Upper lobe of right lung (tissue), 1 donor: ENCODE measurements at places on chromosomes 5 and 9.
A peak's percentile ranks its signal among the peaks of the same experiment; 100 is the strongest.

DNA sequence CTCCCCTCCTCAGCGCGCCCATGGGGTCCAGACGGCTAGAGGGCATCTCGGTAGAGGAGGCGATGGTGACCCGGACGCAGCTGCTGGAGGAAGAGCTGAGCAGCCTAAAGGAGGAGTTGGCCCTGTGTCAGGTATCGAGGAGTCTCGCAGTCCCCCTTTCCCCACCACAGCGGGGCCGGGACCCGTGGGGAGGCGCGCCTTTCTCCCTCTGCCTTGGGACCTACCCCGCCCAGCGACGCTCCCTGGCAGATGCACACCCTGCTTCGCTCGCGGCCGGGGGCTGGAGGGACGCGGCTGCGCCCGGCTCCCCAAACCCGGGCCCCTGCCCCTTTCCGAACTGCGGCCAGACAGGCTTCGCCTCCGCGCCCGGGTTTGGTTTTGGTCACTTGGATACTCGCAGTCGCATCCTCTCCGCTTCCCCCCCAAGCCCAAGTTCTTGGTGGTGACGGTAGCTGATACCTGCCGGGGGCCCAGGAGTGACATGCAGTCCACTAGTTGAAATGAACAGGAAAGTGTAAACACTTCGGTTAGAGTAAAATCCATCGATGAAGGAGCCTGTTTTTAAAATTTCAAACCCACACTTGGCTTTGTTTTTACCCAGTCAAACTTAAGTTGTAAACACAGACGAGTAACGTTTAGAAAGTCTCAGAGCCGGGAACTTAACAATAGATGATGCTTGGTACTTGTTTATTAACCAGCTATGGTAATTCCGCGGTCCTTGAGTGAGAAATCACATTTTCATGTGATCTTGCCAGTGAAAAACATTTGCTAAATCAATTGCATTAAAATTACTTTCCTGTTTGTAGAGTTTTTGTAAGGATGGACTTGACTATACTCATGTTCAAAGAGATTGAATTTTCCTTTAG lies 688 bp downstream of the CNTLN start:
- DNase-seq: peak; percentile 73

DNA sequence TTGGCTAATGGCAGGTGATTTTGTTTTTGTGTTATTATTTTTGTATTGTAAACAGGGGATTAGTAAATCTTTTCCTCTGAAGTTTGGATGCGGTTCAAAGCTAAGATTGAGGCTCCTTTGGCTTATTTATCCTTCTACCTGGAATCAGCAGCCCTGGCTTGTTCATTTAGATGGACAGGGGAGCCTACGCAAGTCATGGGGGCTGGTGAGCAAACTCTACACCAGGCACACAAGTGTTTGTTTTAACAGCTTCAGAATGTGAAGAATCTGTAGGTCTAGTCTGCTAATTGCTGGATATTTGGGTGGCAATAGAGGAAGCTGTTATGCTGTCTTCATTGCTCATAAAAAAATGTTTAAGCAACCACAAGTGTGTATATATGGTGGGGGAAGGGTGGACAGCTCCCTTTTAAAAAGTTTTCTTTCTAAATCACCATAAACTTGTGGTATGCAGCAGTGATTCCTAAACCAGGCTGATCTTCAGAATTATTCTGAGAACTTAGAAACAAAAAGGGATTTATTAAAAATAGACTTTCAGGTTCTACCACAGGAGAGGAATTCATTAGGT lies 20.7 kb downstream of the ZNF462 start:
- DNase-seq: no peak

DNA sequence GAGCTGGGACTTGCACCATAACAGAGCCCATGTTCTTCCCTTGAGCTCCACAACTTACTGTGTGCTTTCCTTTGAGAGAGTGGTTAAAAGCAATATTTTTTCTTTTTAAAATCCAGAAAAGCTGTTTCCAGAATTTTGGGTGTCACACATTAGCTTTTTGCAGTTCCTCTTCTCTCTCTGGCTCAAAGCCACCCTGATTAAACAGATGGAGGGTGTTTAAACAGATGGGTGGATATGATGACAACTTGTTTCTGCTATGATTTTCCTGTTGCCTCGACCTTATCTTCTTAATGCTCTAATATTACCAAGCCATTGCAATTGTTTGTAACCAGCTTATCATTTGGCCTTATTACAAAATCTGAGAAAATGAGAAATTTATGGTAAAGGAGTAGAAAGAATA lies 22.9 kb upstream of the CFAP95 start:
- DNase-seq: no peak

DNA sequence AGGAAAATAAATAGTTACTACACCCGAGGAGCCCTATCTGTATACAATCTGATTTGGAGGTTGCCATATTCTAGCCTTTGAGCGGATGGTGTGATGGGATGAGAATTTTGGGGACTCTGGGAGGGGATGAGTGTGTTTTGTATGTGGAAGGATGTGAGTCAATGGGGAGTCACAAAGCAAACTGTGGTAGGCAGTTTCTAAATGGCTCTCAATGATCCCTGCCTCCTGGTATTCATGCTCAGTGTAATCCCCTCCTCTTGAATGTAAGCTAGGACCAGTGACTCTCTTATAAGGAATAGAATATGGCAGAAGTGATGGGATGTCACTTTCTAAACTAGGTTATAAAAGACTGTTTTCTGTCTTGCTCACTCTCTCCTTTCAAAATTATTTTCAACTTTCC lies 205.7 kb upstream of the RIOK2 start:
- no peak for DNase-seq

- DNase-seq: no peak
Measured at GRCh38 chr9:135374591-135374990, 105.0 kb upstream of the PPP1R26 start.

DNA sequence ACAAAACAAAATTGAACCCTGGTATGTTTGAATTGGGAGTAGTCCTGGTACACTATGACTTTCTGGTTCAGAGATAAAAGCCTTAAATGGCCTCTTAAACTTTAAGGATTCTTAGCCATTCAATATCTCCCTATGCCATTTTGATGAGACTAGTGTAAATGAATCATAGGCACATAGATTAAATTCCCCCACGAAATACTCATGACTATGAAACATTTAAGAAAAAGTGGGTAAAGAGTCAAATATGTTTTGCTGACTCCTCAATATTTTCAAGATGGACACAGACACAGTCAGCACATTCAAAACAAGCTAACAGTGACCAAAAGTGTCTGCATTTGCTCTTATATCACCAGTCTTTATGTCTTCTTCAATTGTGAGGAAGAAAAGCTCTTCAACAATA lies 278.3 kb downstream of the PDE4D start:
- DNase-seq: no peak
